ENCODE measurements at places on chromosomes 3 and 15. TPM values are rescaled to one million over a fixed set of nuclear protein-coding genes. Genes with fewer than 3 reads are reported as not detected.

The PRR20G gene
- total RNA-seq, result not detected

DNA sequence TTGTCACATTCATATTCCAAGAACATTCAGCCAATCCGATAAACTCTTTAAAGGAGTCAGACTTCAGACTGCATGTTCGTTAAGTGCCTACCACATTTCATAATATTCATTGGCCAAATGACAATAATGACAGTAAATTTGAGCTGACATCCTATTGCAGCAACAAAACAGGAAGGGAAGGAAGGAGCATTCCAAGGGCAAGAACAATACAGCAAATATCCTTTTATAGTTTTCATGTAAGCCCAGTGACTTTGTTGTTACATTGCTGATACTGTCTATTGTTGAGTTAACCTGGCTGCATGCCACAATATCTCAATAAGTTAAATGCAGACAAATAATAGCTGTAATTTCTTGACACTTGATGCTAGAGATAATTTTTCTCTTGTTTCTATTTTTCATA lies 16.4 kb upstream of the CBLB start:
- H3K36me3 ChIP-seq, result no peaks in the 10 kb centered on the region
- H3K4me1 ChIP-seq, result no peaks in the 10 kb centered on the region
- H3K4me3 ChIP-seq, result no peak overlapping the region
- DNase-seq, result no peak

GRCh38 chr3:66068255-66068654 lies 29.5 kb upstream of the MAGI1 start:
- H3K4me3 ChIP-seq, result no peak overlapping the region
- H3K27me3 ChIP-seq, result no peaks in the 10 kb centered on the region
- H3K27ac ChIP-seq, result no peak overlapping the region
- no peaks in the 10 kb centered on the region for H3K4me1 ChIP-seq
- no peak for DNase-seq

GRCh38 chr15:66422347-66422746 lies 35.6 kb downstream of the MAP2K1 start:
- no peaks in the 10 kb centered on the region for H3K27me3 ChIP-seq
- no peak overlapping the region for H3K4me3 ChIP-seq
- H3K36me3 ChIP-seq, result no peaks in the 10 kb centered on the region
- no peak overlapping the region for H3K27ac ChIP-seq
- H3K4me1 ChIP-seq, result peaks cover 8% of the 10 kb centered on the region

- no peaks in the 10 kb centered on the region for H3K27me3 ChIP-seq
- H3K4me3 ChIP-seq, result no peak overlapping the region
- H3K4me1 ChIP-seq, result peaks cover 8% of the 10 kb centered on the region
- no peak for DNase-seq
Measured at GRCh38 chr3:128294999-128295468, 141.8 kb downstream of the EEFSEC start.

- peaks cover 24% of the 10 kb centered on the region for H3K4me1 ChIP-seq
- H3K27me3 ChIP-seq, result no peaks in the 10 kb centered on the region
- no peak overlapping the region for H3K27ac ChIP-seq
- H3K4me3 ChIP-seq, result no peak overlapping the region
- no peak for DNase-seq
Measured at GRCh38 chr3:29565236-29565635, 284.4 kb downstream of the RBMS3 start.

DNA sequence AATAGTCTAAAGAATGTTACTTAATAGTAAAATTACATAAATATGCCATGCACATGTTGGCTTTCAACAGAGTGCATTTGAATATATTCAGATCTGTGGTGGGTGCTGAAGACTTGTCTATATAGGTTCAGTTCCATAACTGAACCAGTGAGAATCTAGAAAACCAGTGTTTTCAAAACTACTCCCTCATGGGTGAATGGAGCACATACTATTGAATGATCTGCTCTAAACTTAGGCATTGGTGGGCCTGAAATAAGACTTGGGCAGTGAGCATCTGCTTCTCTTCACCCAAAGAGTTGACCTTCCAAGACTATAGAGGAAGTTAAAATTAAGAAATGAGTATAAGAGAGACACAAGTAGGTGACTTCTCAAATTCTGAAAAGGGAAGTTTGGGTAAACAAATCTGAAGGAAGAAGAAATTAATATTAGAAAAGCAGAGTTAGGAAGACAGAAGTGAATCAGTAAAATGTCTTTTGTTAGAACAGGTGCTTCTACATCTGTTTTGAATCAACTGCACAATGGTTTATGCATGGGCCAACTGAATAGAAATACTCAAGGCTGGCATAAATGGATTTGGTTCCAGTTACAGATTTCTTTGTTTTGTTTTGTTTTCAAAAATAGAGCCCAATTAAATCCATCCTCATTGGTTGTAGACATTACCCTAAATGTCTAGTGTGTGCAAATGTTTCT lies 19.3 kb downstream of the ALCAM start:
- no peak overlapping the region for H3K4me3 ChIP-seq
- H3K4me1 ChIP-seq, result no peaks in the 10 kb centered on the region
- H3K27me3 ChIP-seq, result no peaks in the 10 kb centered on the region
- no peak overlapping the region for H3K27ac ChIP-seq

- no peak overlapping the region for H3K27ac ChIP-seq
- no peaks in the 10 kb centered on the region for H3K36me3 ChIP-seq
- H3K27me3 ChIP-seq, result no peaks in the 10 kb centered on the region
- H3K4me3 ChIP-seq, result no peak overlapping the region
- no peaks in the 10 kb centered on the region for H3K4me1 ChIP-seq
Measured at GRCh38 chr3:168678730-168679129, 583.0 kb upstream of the GOLIM4 start.

DNA sequence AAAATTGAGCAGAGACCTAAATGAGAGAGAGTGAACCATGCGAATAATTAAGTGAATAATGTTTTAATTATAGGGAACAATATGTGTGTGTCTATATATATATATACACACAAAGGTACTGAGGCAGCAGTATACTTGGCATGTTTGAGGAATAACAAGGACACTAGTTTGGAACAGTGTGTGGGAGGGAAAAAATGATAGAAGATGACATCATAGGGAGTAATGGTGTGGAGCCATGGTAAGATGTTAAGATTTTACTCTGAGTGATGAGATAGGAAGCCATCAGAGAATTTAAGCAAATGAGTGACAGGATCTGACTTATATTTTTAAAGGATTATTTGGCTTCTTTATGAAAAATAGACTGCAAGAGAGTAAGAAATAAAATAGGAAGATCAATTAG lies 29.1 kb downstream of the DTWD1 start:
- no peaks in the 10 kb centered on the region for H3K36me3 ChIP-seq
- DNase-seq, result no peak
- H3K4me1 ChIP-seq, result peaks cover 5% of the 10 kb centered on the region
- no peak overlapping the region for H3K27ac ChIP-seq

- no peaks in the 10 kb centered on the region for H3K4me1 ChIP-seq
- H3K27ac ChIP-seq, result no peak overlapping the region
Measured at GRCh38 chr3:105065895-105066839, 300.5 kb upstream of the ALCAM start.

- DNase-seq, result no peak
- peak overlapping the region; percentile 92 for H3K27ac ChIP-seq
- no peak overlapping the region for H3K4me3 ChIP-seq
- H3K4me1 ChIP-seq, result peaks cover 59% of the 10 kb centered on the region
Measured at GRCh38 chr3:127815641-127816605, 6.4 kb downstream of the MGLL start.
